Cortex of kidney (tissue), 1 donor: ENCODE measurements at places on chromosomes 7 and 10.

GRCh38 chr7:158070222-158070920 is 517.3 kb downstream of the PTPRN2 start:
- no peak for DNase-seq

DNA sequence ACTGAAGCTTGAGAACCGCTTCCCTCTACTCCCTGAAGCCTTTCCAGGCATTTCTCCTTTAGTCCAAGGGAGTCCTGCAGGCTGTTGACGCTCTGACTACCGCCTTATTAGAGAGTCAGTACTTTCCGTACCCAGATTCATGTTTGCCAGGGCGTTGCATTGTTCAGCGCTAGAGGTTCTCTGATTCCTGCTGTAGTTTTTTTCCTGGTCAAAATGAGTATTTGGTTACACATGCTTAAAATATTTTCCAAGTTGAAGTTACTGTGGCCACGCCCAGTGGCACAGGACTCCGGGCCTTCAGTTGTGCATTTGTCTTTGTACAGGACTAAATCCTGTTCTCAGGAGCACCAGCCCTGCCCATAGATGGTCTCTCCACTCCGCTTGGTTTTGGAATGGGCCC is 7.9 kb downstream of the MTURN start:
- no peak for DNase-seq

- no peak for DNase-seq
Observed at GRCh38 chr7:48473205-48473865, 302.1 kb downstream of the ABCA13 start.

- DNase-seq: no peak
Observed at GRCh38 chr7:149067869-149068268, 22.6 kb downstream of the ZNF786 start.

DNA sequence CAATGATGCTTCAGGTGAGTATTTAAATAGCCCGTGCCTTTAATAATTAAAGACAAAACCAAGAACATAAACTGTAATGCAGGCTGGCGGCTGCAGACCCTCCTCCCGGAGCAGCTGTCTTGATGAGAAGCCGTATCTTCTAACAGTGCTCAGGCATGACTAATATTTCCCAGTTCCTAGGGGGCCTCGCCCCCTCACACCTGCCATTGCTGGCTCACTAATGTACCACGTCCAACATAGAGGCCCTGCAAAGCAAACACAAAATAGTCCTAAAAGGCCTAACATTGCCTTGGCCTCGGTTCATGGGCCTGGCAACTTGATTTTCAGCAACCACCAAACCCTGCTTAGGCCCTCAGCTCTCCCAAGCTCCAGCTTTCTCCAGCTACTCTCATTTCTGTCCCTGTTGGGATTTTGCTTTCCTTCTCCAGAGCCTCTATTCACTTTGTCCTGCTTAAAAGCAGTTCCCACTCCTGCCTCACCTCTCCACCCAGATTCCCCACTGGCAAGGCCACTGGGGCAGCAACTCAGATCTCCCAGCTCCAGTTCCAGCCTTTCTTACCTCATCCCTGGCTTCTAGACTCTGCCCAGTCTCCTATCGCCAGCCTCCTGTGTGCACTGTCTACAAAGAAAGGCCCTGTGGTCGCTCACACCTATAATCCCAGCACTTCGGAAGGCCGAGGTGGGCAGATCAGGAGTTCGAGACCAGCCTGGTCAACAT is 16.2 kb downstream of the SORBS1 start:
- no peak for DNase-seq

GRCh38 chr7:127348247-127348631 is 44.3 kb downstream of the ZNF800 start:
- DNase-seq: no peak

GRCh38 chr7:99031496-99031895 is 112.4 kb downstream of the SMURF1 start:
- no peak for DNase-seq

DNA sequence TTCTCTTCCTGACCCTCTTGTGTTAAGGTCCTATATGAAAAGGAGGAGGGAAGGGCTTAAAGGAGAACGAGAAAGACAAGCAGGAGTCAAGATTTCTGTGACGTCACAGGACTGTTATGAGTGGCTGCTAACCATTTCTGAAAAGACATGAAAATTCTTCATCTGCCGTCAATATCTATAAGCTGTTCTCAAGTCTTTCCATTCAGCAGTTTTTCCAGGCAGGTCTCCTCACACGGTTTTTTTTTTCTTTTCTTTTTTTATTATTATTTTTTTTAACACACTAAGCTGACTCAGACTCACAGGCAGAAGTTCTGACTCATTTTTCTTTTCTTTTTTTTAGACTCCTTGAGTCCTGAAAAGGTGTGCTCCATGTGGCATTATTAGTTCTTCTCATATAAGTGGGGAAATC is 72.0 kb downstream of the DGKI start:
- no peak for DNase-seq

DNA sequence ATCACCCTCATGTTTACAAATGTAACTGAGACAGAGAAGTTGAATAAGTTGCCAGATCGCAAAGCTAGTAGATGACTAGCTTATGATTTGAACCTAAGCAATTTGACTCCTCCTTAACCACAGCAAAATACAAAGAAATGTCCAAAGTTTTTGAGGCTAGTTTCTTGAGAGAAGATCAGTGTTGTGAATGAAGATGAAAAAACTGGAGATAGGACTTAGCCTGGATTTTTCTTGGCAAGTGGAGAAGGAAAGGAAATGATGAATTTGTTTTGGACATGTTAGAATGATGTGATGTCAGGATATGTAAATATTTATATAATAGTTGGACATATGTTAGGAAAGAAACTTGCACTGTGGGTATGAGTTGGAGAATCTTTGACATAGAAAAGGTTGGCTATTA is 149.8 kb downstream of the LSMEM1 start:
- DNase-seq: no peak
